ENCODE measurements at places on chromosomes 2 and 18.

- no peak for DNase-seq
Measured at GRCh38 chr18:42436222-42436765, 481.3 kb downstream of the PIK3C3 start.

DNA sequence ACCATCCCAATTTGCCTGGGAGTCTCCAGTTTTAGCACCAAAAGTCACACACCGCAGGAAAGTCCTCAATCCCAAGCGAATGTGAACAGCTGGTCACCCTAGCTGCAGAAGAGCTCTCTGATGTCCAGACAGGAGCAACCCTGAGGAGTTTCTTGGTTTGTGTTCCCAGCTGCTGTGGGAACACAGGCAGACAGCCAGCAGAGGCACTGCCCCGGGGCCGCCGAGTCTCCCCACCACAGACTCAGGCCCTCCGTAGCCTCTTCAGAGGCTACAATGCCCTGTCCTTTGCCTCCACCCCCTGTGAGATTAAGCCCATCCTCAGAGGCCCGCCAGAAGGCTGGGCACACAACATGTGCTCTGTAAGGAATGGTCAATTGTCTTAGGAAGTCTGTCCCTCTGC lies 111.5 kb downstream of the TTC32 start:
- DNase-seq: no peak

DNA sequence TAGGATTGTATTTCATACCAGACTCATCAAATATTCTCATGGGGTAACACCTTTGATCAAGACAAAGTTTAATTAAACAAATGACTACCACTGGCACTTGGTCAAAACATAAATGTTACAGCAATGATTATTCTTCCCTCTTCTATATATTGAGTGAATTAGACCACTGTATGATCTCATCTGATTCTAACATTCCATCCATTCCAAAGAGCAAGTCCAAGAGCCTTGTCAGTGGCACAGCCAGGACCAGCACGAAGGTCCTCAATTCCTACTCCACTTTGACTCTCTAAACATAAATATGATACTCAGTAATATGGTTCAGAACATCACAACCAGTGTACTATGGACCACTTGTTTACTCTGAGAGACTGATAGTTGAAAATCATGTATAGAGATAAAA lies 86.4 kb downstream of the AP1S3 start:
- DNase-seq: no peak

- no peak for DNase-seq
Measured at GRCh38 chr2:231293163-231293562, 94.7 kb downstream of the ARMC9 start.

DNA sequence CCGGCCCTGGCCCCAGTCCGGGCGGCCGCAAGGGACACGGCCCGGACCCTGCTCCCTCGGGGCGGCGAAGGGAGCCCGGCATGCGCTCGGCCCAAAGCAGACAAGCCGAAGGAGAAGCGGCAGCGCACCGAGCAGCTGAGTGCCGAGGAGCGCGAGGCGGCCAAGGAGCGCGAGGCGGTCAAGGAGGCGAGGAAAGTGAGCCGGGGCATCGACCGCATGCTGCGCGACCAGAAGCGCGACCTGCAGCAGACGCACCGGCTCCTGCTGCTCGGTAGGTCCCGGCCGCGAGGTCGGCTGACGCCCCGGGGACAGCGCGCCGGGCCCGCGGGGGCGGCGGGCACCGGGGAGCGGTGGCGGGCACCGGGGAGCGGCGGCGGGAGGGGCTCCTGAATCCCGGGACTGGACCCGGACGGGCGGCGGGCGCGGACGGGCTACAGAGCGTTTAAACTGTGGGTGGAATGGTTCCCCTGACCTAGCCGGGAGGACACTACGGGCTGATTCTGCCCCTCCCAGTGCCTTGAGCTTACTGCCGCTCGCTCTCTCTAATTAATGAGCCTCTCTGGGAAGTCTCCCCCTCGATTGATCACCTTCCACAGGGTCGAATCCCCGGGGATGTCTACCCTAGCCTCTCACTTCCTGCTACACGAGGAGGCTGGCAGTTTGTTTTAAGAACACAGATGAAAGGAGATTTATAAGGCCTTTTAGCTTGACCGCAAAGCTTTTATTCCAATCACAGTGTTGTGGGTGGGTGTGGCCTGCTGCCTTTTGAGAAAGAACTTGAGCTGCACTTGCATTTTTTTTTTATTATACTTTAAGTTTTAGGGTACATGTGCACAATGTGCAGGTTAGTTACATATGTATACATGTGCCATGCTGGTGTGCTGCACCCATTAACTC lies 853 bp downstream of the GNAL start:
- no peak for DNase-seq

DNA sequence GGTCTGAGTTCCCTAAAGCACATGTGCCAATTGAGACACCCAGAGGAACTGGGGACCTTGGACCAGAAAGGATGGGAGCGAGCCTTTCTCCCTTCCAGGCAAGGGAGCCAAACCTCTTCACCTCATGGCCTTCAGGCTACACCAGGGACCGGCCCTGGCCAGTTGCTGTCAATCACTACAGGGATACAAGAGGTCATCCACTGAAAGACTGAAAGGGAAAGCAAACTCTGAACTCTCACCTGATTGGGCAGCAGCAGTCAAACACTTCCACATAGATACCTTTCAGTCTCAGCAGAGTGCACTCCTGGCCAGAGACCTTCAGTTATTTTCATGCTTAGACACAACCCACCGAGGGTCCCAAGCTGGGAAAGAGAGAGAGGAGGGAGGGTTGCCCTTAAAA lies 1956.0 kb upstream of the LRRTM1 start:
- no peak for DNase-seq

DNA sequence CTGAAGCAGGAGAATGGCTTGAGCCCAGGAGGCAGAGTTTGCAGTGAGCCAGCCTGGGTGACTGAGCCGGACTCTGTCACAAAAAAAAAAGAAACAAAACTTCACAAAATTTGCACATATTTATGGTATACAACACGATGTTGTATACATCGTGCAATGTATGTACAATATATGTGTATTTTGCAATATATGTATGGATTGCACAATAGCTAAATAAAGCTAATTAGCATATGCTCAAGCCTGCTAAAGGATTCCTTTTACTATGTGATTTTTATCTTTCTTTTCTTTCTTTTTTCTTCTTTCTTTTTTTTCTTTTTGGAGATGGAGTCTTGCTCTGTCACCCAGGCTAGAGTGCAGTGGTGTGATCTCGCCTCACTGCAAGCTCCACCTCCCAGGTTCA lies 368.0 kb upstream of the FAM98A start:
- DNase-seq: no peak

- no peak for DNase-seq
Measured at GRCh38 chr2:200171731-200172482, 134.6 kb upstream of the SPATS2L start.

DNA sequence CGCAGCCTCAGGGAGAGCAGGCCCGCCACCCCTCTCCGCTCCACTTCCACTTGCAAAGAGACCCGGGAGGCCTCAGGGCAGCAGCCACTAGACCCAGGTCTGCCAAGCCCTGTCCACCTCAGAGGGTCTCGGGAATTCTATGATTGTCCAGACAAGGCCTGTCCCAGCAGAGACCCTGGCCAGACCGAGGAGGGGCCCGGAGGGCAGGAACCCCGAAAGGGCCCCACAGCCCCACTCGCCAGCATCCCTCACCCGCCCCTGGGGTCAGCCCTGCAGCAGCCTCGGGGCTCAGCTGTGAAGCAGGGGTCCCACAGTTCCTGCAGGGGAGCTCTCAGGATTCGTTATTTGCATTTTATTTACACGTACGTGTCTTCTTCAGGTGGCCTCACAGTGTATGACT lies 269.5 kb downstream of the EIPR1 start:
- DNase-seq: no peak

DNA sequence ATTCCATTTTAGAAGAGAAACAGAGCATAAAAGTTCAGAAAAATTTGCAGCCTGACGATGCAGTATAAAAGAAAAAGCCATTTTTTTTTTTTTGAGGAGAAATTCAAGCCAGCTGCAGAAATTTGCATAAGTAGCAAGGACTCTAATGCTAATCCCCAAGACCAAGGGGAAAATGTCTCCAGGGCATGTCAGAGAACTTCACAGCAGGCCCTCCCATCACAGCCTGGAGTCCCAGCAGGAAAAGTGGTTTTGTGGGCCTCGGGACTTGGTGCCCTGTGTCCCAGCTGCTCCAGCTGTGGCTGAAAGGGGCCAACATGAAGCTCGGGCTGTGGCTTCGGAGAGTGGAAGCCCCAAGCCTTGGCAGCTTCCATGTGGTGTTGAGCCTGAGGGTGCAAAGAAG lies 325.3 kb upstream of the HNMT start:
- DNase-seq: no peak

- DNase-seq: no peak
Measured at GRCh38 chr2:226738191-226738820, 61.3 kb downstream of the IRS1 start.

DNA sequence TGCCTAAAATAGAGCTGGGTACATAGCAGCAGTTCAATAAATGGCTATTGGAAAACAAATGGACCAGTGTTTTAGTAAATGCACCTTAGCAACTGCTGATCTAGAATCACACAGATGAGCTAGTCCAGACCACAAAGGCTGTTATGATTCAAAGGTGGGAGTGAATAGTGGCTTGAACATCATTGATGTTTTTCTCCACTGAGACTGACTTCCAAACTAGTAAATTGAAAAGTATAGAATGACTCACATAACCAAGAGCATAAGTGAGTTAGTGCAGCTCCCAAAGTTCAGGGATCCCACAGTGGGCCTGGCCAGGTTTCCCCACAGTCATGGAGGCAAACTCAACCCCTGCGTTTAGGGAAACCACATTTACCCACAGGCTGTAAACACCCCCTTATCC lies 106.7 kb upstream of the YPEL5 start:
- no peak for DNase-seq

- peak; percentile 81 for DNase-seq
Measured at GRCh38 chr2:219406861-219407230, 11.3 kb upstream of the DES start.

GRCh38 chr2:204234879-204235278 lies 298.3 kb downstream of the ICOS start:
- DNase-seq: no peak

GRCh38 chr18:13376841-13377351 lies 158.3 kb downstream of the LDLRAD4 start:
- no peak for DNase-seq

DNA sequence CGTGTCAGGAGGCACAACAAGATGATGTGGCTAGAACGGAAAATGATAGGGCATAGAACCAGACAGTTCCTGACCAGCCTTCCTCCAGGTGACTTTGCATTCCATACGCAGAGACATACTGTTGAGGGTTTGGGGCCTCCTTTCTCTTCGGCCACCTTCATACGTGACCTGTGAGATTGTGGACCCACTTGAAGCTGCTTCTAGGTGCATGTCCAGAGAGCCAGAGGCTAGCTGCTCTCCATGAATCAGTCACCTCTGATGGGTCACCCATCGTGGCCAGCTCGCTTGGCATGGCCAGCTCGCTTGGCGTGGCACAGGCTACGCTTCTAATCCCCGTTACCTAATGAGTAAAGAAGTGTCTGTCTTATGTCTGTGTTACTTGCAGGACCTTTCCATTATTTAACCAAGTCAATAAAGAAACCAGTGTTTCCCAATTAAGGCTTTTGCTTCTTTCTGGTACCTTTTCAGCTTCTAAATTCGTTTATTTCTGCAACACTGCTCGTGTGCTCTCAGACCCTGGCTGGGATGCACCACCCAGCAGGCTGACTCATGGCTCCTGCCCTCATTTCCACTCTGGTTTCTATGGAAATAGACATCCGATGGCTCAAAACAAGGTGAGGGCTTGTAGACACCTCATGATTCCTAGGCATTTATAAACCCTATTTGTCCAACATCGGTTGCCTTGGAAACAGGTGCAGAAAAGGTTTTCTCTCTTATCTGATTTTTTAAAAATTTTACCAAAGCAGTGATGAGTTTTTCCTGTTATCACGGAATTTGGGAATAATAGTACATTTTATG lies 86.7 kb upstream of the B3GNT7 start:
- DNase-seq: no peak

DNA sequence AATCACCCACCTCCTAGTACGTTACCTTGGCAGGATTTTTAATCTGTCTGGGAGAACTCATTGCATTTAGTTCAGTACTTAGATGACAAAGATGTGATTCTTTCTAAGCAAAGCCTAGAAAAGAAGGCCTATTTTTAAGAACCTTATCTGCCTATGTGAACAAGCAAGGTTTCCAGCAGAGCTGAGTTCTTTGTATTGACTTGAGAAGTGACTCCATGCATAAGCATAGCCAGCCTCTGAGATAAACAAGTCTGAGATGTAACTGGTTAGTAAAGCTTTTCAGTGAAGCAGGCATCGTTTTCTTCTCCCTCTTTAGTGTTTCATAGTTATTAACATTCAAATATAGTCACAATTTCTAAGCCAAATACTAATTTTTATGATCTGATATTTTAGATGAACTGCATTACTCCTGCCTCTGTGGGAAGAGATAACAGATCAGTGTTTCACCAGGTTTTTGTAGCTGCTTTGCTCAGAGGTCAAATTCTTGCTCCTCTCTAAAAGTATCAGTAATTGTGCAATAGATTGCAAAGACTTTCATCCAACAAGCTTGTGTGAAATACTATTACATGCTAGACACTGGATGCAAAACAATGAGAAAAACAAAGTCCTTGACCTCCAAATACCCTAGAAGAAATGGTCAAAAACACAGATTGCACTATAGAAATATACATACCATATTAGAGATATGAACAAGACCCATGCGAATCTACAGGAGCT lies 107.8 kb downstream of the MBD2 start:
- no peak for DNase-seq

GRCh38 chr2:64738026-64738425 lies 84.3 kb upstream of the SERTAD2 start:
- DNase-seq: no peak

GRCh38 chr18:9333441-9334328 lies 888 bp upstream of the TWSG1 start:
- no peak for DNase-seq

- DNase-seq: no peak
Measured at GRCh38 chr2:127811397-127812321, 688 bp upstream of the WDR33 start.

DNA sequence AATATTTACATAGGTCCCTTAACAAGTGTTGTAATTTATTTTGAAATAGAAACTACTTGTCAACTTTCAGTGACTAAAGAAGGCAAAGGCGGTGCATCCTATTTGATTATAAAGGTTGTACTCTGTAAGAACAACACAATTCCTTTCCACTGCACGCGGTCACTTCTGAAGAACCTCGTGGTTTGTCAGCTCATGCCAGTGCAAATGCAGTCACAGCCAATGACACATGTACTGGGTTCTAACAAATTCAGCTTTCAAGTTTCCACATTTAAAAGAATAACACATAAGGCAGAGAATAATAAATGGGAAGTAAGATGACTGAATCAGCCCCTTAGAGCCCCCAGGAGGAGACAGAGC lies 39.7 kb downstream of the CYB5A start:
- DNase-seq: no peak
